Activated naive CD4-positive, alpha-beta T cell (primary cell): ENCODE measurements at places on chromosomes 6 and 20.

DNA sequence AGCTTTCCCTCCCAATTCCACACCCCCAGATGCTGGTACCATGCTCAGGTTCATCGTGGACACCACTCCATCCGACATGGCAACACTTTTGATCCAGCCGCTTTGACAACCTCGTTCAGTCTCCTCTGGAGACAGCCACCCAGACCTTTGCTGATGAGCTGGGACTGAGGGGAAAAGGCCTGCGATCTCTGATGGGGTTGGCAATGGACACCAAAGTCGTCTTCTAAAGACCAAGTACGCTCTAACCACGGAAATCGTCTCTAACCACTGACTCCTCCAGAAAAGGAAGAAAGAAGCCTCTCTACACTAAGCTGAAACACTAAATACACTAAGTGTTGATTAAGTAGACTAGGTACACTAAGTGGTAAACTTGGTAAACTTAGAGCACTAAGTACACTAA lies 26.1 kb upstream of the HLA-E start:
- no peak for DNase-seq

DNA sequence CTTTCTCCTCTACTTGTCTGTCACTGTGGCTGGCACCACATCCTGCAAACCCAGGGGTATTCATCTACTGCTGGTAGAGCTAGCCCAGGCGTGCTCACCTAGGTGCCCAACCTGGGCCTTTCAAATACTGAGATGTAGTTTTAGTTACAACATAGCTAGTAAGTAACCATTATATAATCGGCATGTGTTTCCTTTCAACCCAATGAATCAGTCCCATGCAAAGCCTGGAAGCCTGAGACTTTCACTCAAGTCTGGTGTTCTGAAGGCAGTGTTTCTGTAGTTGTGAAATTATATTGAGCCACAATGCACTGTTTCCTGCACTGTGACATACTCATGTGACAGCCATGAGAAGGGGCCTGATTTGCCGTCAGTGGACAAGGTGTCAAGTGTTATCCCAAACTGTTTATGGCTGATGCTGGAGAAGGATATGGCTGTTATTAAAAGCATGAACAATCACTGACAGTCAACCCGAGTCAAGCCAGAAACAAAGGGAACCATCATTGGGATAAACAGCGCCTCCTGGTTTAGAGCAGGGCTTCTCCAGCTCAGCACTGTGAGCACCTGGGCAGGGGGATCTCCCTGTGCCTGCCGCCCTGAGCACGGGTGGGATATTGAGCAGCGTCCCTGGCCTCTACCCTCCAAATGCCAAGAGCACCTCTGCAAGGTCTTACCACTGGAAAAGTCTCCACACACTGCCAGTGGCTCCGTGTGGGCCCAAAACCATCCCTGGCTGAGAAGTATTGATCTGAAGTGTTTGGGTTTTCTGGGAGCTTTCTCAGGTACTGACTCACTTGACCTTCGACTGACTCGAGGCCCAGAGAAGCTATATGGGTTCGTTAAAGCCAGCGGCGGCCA lies 1.6 kb downstream of the PSMA7 start:
- DNase-seq, result peak; percentile 14

DNA sequence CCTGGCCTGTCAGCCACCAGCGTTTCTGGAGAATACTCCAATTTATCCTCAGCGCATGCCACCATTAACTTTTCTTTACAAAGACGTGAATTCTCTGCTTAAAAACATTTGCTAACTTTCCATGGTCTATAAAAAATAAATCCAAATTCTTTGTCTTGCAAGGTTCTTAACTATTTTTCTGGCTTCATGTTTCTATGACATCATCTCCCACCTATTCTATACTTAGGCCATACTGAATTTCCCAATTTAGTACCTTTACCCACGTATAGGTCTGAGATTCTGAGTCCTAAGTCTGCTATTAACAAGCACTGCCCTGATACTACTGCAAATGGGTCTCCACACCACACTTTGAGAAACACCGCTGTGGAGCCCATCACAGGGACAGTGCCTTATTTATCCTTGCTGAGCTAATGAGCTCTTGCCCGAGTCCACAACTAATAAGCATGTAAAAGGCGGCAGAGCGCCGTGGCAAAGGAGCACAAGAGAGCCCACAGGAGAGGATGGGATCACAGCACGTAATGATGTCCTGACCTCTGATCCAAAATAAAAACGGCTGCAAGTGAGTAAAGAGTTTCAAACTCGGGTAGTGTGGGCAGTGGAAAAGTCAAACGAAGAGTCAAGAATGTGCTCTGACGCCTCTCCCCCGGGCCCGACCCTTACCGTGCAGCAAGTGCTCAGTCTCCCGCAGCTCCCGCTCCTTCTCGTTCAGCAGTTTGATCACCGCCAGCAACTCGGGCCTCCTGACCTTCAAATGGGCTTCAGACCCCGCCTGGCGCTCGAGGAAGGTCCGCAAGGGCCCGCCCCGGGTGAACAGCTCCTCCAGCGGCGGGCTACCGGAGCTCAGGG lies 519 bp downstream of the MTRF1L start:
- DNase-seq, result no peak

DNA sequence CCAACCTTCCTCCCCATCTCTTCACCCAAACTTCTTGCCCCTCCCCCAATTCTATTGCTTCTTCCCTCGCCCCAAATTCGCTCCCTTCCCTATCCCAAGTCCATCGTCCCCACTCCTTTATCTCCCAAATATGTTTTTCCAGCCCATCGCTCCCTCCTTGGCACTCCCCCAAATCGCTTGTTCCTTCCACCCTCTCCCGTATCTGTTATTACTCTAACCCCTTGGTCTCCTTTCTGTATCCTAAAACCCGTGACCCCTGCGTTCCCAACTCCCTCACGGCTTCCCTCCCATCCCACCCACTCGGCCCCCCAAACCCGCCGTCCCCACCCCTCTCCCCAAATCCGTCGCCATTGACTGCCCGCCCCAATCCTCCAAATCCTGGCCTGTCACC lies 584 bp downstream of the MTCH1 start:
- DNase-seq, result no peak

DNA sequence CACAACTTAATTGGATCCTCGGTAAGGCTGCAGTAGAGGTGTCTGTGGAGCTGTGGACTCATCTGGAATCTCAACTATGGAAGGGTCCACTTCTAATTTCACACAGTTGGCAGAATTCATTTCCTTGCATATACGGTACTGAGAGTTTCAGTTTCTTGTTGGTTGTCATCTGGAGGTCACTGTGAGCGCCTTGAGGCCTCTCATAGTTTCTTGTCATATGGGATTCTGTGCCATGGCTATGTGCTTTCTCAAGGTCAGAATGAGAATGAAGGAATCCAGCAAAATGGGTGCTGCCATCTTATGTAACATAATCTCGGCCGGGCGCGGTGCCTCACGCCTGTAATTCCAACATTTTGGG lies 298.2 kb downstream of the DOK5 start:
- DNase-seq, result no peak

GRCh38 chr6:73695619-73696421 lies at the start of gene CD109:
Gene CD109 (plus strand): TSS chr6:73696203. CDS start chr6:73696216, 13 bp downstream.
- DNase-seq, result peak; percentile 27

DNA sequence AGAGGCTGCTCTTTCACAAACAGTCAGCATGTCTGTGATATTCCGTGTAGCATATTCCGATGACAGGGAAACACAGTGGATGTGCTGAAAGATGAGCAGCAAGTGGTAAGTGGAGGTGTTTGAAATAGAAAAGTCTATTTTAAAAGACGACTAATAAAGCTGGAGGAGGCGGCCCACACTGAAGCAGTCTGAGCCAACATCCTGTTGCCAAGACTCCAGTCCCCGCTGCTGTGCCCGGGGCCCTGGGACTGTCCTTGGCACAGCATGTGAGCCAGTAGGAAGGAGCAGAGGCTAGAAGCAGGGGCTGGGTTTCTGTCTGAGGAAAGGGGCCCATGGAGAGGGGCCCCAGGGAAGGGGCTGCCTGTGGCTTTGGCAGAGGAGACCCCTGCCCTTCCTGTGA lies 351.5 kb upstream of the CHD6 start:
- DNase-seq, result no peak

- DNase-seq, result no peak
Measured at GRCh38 chr20:4162766-4163165, 147.4 kb upstream of the RNF24 start.

GRCh38 chr20:41538810-41539596 lies 79.2 kb downstream of the CHD6 start:
- no peak for DNase-seq

DNA sequence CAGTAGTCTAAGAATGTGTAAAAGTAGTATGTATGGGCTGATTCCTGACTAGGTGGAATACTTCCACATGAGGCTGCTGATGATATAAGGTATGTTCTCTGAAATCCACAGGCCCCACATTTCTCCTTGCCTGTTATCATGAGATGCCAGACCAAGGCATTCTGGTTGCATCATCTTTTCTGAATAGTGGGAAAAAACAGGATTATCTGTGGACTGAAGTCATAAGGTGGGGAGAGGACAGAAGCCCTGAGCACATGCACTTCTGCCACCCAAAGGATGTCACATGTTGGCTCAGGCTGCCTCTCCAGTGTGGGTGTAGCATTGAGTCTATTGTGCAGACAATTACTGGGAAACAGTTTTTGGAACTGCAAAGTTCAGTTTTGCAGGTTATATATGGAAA lies 184.5 kb upstream of the RAB32 start:
- DNase-seq, result no peak

- no peak for DNase-seq
Measured at GRCh38 chr6:21804941-21805610, 211.5 kb downstream of the SOX4 start.

DNA sequence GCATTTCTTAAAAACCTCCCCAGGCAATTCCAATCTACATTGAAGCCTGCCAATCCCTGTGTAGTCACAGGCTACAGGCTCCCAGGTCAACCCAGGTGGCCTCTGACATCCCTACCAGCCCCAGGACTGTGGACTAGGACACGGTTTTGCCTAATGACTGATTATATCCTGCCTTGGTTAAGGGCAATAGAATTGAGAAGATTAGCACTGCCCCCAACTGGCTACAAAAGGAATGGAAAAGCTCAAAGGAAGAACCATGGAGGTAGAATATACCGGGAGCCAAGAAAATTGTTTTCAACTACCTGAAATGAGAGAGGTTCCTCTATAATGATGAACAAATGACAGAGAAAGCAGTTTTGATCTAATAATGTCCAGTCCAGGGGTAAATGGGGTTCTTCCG lies 421.1 kb upstream of the AGPAT4 start:
- DNase-seq, result no peak

DNA sequence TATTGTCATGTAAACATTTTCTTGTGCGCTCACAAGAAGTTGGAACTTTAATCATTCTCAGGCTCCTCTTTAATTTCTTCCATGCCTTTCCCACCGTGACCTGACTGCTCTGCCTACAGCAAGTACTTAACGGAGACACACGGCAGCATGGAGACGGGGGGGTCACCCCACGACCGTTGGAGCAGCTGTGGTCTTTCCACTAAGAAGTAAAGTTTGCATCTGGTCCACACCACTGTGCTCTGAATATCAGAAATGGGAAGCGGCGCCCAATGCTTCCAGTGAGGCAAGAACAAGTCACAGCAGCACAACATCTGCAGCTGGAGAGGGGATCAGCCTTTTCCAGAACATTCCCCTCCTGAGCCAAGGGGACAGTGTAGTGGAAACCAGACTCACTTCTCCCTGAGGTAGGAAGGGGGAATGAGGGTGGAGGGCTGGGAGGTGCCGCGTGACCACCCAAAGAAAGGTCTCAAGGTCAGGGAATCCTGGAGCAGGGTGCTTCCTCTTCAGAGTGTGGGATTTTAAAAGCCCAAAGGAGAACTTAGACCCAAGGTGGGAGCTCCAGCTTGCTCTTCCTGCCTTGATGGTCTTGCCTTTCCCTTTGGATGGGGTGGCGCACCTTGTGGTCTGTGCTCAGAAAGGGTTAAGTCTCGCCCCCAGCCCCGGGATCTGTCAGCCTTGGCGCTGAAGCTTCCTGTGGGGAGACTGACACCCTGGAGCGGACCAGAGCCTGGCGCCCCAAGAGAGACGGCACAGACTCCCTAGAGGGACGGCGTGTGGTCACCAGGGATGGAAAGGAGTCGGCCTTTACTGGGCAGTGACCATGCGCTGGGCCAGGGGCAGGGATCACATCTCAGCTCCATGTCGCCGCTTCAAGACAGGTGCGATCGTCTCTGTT lies 25.6 kb upstream of the SMOC2 start:
- no peak for DNase-seq

GRCh38 chr6:69706724-69707123 lies 90.1 kb downstream of the LMBRD1 start:
- no peak for DNase-seq

DNA sequence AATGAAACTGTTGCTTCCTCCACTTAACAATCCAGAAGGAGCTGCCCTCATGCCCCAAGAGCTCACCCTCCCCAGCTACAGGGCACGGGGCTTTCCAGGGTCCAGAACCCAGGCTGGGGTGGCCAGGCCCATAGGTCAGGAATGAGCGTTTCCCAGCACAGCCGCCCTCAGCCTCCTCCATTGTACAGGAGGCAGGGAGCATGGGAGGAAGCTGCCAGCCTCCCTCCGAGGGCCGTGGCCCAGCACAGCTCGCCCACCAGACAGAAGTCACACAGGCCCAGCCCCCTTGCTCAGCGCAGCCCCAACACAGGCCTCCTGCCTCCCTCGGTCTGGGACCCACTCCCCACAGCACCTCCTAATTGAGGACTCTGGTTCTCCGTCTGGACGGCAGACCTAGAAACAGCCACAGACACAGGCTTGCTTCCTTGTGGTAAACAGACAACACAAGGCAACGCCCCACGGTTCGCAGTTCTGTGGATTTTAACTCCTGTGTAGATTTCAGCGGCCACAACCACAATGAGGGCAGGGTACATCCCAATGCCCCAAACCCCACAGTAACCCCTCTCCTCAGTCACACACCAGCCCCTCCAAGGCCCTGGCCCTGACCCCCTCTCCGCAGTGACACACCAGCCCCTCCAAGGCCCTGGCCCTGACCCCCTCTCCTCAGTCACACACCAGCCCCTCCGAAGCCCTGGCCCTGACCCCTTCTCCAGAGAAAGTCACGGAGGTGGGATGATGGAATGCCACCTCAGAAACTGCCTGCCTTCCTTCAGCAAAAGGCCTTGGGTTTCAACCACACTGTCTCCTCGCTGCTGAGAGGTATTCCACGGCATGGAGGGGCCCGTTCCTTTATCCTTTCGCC lies 173.5 kb downstream of the DLL1 start:
- DNase-seq, result no peak

- DNase-seq, result no peak
Measured at GRCh38 chr6:32692019-32692418, 25.6 kb upstream of the HLA-DQB1 start.

GRCh38 chr6:144816936-144817335 lies 531.8 kb downstream of the UTRN start:
- DNase-seq, result no peak

GRCh38 chr6:46138281-46138680 lies 8.5 kb downstream of the ENPP4 start:
- no peak for DNase-seq

DNA sequence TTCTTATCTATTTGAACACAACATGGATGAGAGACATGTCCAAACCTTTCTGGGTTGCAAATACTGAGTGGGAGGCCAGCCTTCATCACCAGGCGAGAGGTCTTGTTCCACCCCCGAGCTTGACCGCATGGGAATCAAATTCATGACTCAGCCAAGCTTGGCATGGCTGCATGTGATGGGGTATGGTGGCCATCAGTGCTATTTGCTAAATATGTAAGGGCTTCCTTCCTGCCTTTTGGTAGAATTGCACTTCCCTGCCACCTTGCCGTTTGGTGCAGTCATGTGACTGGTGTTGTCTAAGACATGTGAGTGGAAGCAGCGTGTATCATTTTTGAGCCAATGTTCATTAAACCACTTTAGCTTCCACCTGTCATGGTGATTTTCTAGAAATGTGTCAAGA lies 508.9 kb upstream of the SULF2 start:
- no peak for DNase-seq
